Epithelial cell of esophagus (primary cell): ENCODE measurements at places on chromosomes 7 and 10.

GRCh38 chr7:102210787-102211186 lies 75.9 kb upstream of the SH2B2 start:
- no peak for DNase-seq

GRCh38 chr7:105988276-105988675 lies 25.2 kb downstream of the CDHR3 start:
- no peak for DNase-seq

- DNase-seq, result no peak
Observed at GRCh38 chr10:21807180-21807579, 196.3 kb downstream of the DNAJC1 start.

- peak; percentile 54 for DNase-seq
Observed at GRCh38 chr7:24572393-24572996, 757 bp upstream of the PALS2 start.

GRCh38 chr10:182441-183201 lies 47.4 kb downstream of the ZMYND11 start:
- DNase-seq, result peak; percentile 50

GRCh38 chr10:97399843-97400545 lies 1.1 kb downstream of the RRP12 start:
- peak; percentile 89 for DNase-seq

GRCh38 chr7:114519240-114519639 lies 104.6 kb downstream of the FOXP2 start:
- DNase-seq, result no peak

- DNase-seq, result no peak
Observed at GRCh38 chr10:97850446-97850845, 803 bp downstream of the GOLGA7B start.

GRCh38 chr10:80156216-80156615 lies 23.7 kb downstream of the PLAC9 start:
- no peak for DNase-seq

DNA sequence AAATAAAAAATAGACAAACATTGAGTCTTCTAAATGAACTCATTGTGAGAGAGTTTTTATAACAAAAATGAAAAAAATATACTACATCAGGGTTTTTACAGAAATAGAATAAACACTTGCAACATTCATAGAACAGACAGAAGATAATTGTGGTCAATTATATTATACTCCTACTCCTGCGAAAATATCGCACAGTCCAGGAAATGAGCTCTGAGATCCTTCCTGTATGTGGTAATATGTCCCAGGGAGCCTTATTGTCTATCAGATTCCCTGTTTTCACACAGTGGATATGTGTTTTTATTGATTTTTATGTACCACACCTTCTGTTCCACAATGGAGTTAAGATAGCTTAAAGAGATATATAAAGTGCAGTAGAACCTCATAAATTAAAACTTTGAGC lies 27.5 kb upstream of the RELN start:
- DNase-seq, result no peak

- no peak for DNase-seq
Observed at GRCh38 chr7:41738806-41739205, 35.9 kb upstream of the INHBA start.

- no peak for DNase-seq
Observed at GRCh38 chr10:126140746-126141273, 244.4 kb downstream of the FANK1 start.

DNA sequence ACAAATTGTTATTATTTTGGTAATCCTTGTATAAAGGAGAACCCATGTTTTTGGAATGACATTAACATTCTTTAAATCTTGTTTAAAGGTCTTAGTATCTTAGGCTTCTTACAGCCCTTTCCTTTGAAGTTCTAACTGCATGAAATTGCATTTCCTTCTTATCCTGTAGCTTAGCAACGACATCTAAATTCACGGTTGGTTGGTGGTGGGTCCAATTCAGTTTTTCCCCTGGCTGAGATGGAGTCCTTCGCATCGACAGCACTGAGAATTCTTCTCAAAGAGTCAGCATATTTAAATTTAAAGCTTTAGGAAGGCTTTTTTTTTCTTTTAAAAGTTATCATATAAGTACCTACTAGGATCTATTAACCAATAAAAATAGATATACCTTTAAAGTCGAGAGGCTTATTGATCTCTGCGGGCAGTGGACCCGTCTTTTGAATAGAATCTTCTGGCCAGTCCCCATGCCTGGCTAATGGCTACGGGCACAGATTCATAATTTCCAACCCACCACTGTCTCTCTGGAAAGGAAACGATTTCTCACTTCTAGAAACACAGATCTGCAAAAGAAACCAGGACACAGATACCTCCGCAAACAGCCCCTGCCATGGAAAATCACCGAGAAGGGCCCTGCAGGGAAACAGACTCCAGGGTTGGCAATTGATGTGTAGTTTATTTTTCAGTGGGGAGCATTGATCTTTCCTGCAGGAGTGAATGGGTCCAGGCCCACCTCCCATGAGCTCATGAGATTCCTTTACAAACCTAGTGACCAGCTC lies 63.4 kb downstream of the RAMP3 start:
- no peak for DNase-seq

- peak; percentile 18 for DNase-seq
Observed at GRCh38 chr7:47988496-47989386, 9.3 kb upstream of the HUS1 start.

DNA sequence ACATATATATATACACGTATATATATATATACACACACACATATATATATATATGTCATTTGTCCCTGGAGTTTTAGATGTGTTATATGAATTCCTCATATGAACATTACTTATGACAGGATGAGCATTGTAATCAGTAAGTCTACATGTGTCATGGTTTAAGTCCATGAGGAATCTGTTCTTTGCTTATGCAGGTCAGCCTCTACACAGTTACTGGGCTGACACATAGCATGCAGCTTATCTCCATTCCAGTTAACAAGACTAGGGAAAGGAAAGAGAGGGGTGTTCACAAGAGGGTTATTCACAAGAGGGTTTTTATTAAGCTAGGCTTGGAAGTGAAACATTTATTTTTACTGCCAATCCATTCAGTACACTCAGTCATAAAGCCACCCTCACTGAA lies 226.7 kb downstream of the SNX13 start:
- DNase-seq, result no peak

DNA sequence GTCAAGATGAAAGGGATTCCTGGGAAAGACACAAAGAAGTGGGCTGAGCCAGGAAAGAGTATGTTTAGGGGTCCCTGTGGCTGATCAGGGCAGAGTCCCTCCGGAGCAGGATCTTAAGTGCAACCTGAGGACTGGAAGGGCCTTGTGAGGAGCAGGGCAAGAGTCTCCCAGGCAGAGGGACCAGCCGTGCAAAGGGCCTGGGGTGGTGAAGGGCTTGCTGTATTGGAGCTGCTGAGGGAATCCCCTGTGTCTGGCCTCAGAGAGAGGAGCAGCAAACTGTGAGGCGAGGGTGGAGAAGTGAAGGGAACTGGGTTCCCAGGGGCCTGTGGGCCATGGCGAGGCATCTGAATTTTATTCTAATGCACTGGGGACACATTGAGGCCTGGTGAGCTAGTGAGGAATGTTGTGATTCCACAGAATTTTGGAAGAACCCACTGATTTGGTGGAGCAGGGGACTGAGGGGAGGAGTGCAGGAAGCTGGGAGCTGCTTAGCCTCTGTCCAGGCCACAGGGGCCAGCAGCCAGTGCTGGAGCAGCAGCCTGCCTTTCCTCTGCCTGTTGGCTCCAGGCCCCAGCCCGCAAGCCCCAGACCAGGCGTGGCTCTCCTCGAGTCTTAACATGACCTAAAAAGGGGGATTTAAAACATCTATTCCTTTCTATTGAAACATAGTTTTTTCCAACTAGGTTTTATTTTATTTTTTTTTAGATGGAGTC lies 138.4 kb upstream of the IGFBP3 start:
- DNase-seq, result no peak

GRCh38 chr7:877312-878232 lies 1.2 kb downstream of the GET4 start:
- peak; percentile 18 for DNase-seq

DNA sequence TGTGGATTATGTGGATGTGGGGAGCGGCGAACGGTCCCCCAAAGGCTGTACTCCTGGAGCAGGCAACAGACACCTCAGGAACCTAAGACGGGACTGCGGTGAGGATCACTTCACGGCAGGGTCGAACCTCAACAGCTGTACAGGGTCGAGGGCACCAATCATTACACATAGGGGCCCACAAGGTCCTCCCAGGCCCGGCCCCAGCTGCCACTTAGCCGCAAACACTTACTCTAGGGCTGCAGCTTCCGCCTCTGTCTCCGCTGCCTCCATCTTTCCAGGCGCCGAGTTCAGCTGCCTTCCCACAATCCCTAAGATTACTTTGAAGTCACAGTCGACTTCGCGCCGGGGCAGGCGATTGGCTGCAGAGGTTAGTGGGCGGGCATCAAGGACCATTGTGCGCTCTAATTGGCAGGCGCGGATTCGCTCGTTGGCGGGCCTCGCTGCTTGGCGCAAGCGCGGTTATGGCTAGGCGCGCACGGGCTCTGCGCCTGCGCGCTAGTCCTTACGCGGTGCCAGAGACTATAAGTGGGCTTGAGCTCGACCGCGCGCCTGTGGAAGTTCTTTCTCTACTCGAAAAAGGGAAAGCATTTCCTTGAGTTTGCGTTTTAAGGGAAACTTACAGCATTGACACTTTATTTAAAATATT lies at the start of gene ZWINT:
Gene ZWINT (minus strand): TSS at position 293 of the 646 bp plus-strand sequence. CDS start 23 bp downstream, at position 270.
- peak; percentile 98 for DNase-seq

DNA sequence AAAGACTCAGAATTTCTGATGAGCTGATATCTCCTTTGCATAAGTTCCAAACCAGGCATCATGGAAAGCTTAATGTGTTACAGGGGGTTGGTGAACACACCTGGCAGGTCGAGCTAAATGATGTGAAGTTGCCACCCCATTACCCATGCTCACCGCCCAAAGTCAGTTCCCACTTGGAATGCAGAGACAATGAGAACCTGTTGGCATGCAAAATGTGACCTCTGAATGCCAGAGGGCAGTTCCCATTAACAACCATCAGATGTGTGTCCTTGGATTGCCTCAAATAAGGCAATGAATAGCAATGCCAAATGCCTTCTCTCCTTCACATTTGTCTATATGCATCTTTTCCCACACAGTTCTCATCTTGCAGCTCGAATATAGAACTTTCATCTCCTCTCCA lies 190.7 kb downstream of the CDCA7L start:
- no peak for DNase-seq

GRCh38 chr10:102119417-102120141 lies 589 bp downstream of the LDB1 start:
- DNase-seq, result peak; percentile 77

DNA sequence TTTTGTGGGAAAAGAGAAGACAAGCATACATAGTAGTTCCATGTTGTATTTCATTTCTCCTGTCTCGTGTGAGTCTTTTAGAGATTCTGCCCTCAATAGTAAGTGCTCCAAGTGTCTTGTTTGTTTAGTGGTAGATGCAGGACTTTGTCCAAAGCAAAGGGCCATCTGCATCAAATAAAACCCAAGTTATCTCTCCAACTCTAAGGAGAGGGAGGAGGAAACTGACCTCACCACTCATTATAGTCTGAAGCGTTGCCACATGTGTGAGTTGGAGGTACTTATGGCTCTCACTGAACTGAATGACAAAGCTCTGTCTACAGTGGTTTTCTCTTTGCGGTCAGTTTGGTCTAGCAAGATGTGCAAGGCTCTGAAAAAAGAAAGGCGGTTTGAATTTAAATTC lies 272.6 kb downstream of the DOCK4 start:
- no peak for DNase-seq

DNA sequence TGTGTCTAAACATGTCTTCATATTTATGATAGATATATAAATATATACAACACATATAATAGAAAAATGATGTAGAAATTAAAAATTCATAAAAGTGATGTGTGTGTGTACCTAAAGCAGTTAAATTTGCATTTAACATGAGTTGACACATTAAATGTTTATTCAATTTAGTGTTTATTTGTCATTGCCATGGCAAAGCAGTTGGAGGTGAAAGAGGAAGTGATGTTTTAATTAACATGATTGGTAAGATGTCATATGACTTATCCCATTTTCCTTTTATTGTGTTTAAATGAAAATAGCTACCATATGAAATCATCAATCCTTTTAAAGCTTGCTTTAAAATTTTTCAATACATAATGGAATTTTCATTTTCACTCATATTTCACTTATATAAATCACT lies 452.6 kb downstream of the SUGCT start:
- DNase-seq, result no peak

DNA sequence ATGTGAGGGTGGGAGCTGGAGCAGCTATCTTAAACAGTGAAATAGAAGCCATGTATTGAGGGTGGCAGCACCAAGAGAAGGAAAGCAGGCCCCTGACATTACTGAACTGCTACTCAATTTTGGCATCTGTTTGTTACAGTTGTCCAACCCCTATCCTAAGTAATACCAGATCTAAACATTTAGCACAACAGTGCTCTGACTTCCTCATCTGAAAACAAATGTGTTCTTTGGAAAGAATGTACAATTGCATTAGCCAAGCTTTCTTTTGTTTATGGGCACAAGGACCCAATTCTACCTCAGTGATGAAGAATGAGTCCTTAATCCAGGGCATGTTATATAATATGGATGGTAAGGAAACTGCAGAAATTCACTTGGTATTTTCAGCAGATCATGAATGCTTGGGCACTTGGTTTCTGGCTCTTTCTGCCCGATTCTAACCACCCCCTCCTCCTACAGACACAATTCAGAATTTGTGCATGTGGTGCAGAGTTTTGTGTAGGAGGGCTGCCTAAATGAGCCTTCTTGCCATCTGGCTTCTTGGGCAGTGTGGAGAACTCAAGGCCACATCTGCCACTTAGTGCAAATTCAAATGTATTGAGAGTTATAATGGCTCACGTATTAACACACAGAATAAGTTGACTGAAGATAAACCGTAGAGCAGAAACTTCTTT lies 36.9 kb upstream of the KMT2E start:
- DNase-seq, result no peak

DNA sequence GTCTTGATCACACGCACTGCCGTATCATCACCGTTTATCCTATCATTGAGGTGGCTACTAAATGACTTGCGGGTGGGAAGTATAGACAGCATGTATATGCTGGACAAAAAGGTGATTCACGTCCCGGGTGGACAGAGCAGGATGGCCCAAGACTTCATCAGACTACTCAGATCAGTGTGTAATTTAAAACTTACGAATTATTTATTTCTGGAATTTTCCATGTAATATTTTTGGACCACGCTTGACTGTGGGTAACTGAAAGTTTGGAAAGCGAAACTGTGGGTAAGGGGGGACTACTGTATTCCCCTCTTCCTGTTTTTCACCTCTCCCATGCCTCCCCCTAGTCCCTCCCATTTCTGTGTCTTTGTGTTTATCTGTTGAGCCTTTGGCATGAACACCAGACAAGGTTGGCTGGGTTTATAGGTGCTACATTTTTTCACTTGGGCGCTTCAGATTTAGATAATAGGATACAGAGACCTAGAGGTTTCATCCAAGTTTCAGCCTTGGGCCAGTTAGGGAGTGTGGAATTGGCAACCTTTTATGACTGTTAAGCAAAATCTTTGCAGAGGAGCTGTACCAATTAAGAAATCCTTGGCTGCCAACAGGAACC lies 55.8 kb downstream of the RBM20 start:
- no peak for DNase-seq

- DNase-seq, result no peak
Observed at GRCh38 chr10:46264336-46264735, 22.5 kb upstream of the ANTXRL start.

GRCh38 chr10:49655099-49655498 lies 24.4 kb upstream of the C10orf53 start:
- no peak for DNase-seq

- DNase-seq, result no peak
Observed at GRCh38 chr7:85022064-85022697, 164.7 kb downstream of the SEMA3D start.
